CD4-positive, alpha-beta T cell treated with Interleukin-15 for 1 hour (primary cell): ENCODE measurements at places on chromosomes 1 and 21.

GRCh38 chr21:16040601-16041000, 310.8 kb downstream of the USP25 start:
- DNase-seq, result no peak

DNA sequence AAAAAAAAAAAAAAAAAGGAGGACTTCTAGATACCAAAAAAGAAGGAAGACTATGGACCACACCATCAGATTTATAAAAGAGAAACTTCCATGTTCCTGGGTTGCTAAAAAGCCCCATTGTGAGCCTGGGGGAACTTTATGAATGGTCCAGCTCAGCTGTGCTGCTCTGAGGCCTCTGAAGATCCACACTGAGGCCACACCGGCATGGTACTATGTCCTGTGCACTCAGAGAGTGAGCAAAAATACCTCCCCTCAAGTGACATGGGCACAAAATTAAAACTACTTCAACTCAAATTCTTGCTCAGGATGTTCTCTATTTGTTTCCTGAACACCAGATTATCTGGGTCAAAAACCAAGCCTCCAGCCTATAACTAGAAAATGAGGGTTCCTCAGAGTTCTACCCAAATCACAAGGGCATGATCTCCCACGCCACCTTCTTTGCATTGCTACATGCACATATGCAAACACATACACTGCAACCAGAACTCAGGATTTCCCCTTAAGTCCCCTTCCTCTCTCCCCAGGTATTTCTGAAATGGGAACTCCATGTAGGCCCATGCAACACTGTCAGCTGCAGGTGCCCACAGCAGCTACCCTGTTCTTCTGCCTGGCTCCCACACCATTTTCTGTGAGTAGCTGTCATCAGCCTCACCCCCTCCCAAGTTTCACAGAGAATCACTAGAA, 94.4 kb downstream of the SH3GLB1 start:
- DNase-seq, result no peak

GRCh38 chr1:203146042-203146369, 18.5 kb downstream of the ADORA1 start:
- no peak for DNase-seq

GRCh38 chr1:59004755-59005154, 220.9 kb upstream of the JUN start:
- DNase-seq, result no peak

GRCh38 chr1:171251042-171251951, 3.0 kb downstream of the FMO1 start:
- DNase-seq, result peak; percentile 21

DNA sequence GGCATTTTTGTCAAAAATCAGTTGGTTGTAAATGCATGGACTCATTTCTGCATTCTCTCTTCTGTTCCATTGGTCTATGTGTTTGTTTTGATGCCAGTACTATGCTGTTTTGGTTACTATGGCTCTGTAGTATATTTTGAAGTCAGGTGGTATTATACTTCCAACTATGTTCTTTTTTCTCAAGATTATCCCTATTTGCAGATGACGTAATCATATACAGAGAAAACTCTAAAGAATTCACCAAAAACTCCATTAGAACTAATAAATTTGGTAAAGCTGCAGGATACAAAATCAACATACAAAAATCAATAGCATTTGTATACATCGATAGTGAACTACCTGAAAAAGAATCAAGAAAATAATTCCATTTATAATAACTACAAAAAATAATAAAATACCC, 253.1 kb upstream of the NEGR1 start:
- DNase-seq, result no peak

DNA sequence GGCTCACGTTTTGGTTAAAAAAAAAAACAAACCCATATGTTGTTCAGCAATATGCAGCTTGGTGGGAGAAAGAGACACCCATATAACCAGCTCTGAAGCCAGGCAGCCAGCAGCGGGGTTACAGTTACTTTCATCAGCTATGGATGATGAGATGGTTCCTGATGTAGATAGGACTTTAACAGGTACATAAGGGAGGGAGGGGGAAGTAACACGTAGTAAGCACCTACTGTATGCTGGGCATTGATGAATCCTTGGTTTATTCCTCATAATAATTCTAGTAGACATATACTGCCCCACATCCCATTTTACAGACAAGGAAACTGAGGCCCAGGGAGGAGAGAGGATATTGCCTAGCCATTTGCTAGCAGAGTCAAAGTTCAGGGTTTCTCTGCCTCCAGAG, 2.0 kb downstream of the SLC1A7 start:
- DNase-seq, result no peak

- no peak for DNase-seq
These were observed 313.0 kb upstream of the PLXNA2 start for GRCh38 chr1:208557046-208557722.

DNA sequence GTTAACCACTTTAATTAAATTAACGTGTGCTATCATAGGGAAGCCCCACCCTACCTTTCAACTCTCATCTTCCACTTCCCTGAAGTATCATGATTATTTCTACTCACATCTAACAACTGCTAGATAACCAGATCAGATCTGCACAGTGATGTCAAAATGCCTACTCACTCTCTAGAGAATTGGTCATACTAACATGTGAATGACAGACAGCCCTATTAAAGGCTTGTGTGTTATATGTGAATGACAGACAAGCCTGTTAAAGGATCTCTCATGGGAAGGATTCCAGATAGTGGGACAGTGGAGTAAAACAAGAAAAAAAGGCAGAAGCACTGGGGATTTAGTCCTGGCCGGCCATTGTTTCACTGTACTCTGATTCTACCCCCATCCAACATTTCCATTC, 12.6 kb downstream of the VTCN1 start:
- no peak for DNase-seq

DNA sequence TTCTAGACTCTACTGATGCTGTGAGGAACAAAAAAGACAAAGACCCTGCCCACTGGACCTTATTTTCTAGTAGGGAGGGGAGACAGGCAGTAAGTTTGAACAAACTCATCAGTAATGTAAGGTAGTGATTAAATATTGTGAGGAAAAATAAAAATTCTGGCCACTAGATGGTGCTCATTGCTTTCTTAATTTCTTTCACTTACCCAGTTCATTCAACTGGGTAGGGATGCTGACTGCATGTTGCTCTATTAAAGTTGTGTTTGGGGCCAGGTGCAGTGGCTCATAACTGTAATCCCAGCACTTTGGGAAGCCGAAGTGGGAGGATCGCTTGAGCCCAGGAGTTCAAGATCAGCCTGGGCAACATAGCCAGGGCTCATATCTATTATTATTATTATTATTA, 6.3 kb upstream of the KYAT3 start:
- DNase-seq, result no peak
